Fibroblast of skin of back (primary cell): ENCODE measurements at places on chromosomes 3 and 15.

GRCh38 chr3:196222876-196223595 is 6.7 kb downstream of the SLC51A start:
- DNase-seq: no peak

GRCh38 chr3:52890735-52891134 is 6.6 kb downstream of the STIMATE start:
- peak; percentile 28 for DNase-seq

GRCh38 chr15:38424101-38424552 is 29.8 kb upstream of the FAM98B start:
- DNase-seq: no peak

DNA sequence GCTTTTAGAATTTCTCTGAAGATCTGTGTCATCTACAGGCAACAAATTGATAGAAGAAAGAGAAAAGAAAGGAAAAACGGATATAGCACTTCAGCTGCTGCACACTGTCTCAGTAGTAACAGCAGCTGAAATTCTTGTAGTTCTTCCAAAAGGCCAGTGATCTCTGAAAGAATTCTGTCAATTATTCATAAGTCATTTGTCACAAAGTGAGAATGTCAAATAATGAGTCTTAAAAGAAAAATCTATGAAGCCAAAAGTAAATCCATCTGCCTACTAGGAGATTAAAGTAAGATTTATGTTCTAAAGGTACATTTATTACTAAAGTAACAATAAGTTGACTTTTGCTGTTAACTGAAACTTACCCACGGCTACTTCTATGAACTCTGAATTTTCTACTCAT is 24.6 kb downstream of the IFT80 start:
- peak; percentile 8 for DNase-seq

DNA sequence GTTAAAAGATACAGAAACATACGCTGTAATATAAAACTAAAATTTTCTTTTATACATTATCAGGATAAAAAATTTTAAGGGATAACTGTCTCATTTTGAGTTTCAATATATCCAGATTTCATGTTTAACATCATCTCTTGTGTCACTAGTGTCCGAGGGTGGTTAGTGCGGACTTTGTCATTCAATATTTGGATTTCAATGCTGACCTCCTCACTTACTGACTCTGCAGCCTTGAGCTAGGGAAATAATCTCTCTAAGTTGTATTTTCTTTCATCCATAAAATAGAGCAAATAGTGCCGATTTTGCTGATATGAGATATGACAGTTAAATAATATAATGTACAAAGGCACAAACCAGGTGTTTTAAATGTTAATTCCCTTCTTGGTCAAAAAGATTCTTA is 203.2 kb downstream of the CPNE4 start:
- no peak for DNase-seq

DNA sequence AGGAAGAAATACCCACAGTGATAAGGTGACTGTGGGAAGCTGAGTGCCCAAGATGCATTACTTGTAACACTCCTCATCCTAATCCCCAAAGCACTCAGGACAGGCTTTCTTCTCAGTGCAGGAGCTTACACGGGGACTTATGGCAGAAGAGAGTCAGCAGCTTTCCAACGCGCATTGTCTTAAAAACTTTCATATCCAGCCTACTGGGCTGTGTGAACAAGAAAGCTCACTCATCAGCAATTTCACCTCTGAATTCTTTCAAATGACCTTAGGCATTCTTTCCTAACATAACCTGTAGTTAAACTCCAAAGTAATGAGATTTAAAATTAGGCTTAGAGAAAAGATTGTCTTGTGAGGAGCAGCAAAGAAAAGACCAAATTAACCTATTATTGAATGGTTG is 132.3 kb downstream of the KCNAB1 start:
- no peak for DNase-seq

DNA sequence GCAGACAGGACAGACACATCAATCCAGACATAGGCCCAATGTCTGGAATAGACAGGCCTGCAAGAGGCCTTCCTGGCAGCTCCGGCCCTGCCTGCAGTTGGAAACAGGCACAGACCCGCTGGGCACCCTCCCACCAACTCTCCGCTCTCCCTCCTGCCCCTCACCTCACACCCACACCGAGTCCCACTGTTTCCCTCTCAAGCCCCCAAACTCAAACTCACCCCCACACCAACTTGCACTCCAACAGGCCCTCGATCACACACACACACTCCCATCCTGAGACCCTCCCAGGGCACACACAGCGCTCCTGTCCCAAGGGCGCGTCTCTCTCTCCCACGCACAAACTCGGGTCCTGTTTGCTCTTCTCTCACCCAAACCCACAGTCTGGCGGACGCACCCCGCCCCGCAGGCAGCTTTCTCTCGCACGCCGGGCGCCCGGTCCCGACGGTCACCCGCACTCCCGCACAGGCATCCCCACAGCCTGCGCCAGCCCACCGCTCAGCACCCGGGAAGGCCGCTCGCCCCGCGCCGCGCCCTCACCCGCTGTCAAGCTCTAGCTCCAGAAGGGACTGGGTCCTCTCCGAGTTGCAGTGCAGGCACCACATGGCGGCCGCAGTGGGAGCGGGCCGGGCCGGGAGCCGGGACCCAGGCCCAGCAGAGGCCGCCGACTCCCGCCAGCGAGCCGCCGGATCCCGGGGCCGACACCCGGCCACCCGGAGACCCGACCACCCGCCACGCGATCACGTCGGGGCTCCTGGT is 106.2 kb downstream of the IQSEC1 start:
- no peak for DNase-seq

GRCh38 chr3:29606416-29606815 is 325.5 kb downstream of the RBMS3 start:
- no peak for DNase-seq

GRCh38 chr3:14224895-14225294 is 46.3 kb downstream of the LSM3 start:
- DNase-seq: peak; percentile 78

- DNase-seq: no peak
Observed at GRCh38 chr3:45646051-45646585, 43.1 kb upstream of the SACM1L start.

DNA sequence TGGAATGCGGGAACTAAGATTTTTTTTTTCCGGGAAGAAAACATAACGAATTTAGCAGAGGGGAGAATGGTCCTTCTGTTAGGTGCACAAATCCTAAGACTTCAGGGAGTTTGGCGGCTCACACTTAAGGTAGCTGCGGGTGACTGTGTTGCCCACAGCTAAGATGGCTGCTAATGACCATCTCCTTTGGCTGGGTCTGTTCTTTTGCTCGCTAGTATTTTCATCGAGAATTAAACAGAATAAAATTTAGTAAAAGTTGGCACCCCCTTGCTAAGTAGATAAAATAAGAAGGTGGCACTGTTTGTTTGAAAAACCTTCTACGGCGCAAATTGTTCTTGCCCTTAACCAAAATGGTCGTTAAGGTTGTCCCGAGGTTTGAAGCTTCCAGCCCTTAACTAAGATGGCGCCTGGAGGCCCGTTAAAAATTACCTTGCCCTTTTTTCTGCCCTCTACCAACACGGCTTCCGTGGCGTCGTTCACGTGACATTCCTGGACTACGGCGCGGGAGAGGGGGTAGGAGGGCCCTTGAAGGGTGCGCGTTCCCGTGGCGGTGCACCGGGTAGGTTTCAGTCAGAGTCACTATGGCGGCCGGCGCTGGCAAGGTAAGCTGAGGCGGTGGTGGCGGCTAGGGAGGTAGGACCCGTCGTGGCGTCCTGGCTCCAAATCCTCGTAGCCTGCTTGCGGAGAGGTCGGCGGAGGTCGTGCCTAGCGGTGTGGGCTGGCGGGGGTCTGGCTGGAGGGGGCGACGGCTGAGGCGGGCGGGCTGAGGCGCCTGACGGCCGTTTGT is at the start of gene SLMAP:
Gene SLMAP (plus strand): TSS at position 569 of the 787 bp plus-strand sequence. CDS start 1,343 bp downstream, outside the sequence.
- DNase-seq: peak; percentile 97

DNA sequence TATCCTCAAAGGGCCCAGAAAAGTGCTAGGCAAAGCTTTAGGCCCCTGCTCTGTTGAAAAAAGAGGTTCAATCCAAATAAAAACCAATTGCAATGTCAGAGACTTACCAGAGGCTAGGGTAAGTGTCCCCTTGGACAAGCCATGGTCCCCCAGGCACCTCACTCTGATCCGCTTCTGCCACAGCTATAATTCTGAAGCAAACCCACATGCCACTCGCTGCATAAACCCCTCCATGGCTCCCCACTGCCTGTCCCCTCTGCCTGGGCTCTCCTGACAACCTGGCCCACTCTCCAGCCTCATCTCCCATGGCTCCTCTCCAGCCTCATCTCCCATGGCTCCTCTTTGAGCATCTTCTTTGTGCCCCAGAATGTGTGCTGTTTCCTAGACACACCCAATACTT is 169.6 kb upstream of the TLE3 start:
- DNase-seq: no peak

GRCh38 chr3:29949940-29950616 is 656.3 kb upstream of the TGFBR2 start:
- DNase-seq: no peak

DNA sequence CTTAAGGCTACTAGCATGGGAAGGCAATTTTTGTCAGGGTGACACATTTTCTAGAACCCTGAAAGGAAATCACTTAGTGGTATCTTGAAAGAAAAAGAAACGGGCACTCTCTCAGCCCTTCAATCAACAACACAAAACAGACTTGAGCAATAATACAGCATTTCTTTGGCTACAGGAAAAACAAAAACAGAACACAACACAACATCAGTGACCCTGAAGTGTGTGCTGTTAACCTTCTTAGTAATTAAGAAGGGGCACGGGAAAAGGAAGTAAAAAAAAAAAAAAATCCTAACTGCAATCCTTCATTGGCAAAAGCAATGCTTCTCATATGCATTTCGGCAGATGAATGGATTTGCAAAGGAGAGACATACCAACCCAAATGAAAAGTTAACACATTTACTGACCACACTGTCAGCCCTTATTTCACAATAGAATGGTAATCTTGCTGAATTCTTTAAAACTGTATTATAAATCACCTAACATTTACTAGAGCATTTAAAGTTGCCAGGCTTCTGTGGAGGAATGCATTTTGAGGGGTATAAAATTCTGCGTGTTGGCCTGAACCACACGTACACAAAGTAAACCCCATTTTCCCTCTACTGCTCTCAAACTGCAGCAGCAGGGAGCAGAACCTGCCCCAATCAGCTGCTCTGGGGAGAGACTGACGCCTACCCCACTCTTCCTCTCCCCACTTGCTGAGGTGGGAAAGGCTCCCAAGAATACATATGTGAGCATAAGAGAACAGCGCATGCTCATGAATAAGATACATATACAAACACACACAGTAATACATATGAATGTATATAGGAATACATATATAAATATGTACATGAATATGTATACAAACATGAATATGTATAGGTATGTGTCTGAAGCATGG is 198.5 kb downstream of the FOXP1 start:
- no peak for DNase-seq

GRCh38 chr3:115325539-115325938 is 178.5 kb upstream of the ZBTB20 start:
- peak; percentile 56 for DNase-seq

DNA sequence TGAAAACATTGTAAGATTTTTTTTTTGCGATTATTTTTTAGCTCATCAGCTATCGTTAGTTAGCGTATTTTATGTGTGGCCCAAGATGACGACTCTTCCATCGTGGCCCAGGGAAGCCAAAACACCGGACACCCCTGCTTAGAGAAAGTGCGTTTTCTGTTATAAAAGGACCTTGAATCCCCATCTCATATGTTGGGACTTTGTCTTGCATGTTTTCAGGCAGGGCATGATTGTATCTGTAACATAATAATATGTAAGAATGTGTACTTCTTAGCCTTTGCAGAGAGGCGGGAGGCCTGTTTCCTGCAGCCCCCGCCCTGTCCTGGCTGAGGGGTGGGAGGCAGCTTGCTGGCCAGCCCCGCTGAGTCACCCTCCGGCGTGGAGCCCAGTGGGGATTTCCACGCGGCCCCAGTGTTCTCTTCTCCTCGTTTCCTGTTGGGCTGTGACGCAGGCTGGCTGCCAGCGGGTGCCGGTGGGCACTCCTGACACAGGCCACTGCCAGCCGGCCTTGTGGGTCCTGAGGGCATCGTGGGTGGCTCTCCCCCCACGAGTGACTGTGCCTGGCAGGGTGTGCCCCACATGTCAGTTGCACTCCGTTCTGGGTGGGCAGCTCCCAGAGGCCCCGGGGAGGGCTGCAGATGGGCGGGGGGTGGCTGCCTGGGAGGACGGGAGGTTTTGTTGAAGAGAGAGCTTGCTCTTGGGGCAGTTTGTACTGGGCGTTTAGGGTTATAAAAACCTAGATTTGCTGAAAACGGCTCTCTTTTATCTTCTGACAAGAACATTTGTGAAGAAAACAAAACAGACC is 55.6 kb downstream of the SMAD3 start:
- peak; percentile 86 for DNase-seq

DNA sequence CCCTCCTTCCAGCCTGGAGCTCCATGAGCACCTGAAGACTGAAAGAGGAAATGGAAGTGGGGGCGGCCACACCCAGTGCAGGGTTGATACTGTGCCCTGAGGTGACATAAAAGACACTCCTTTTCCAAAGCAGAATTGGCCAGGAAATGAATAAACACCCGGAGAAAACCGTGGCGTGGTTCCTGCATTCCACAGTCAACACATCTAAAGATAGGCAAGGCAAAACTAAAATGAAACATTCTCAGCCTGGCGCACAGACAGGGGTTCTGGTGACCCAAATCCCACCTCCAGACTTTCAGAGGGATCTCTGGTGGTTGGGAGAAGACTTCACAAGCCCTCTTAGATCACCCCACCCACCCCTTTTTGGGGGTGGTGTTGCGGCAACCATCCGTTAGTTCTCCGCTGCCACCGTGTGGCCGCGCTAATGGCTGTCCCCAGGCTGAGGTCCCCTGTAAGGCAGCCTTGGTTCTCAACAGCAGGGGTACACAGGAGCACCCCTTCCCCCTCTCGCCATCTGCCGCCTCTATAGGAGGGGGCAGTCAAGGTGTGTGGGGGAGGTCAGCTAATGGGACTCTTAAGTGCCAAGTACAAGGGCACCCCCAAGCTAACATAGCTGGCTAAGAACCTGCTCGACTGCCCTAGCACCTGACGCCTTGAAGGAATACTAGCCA is 2.5 kb upstream of the MST1R start:
- DNase-seq: peak; percentile 41

DNA sequence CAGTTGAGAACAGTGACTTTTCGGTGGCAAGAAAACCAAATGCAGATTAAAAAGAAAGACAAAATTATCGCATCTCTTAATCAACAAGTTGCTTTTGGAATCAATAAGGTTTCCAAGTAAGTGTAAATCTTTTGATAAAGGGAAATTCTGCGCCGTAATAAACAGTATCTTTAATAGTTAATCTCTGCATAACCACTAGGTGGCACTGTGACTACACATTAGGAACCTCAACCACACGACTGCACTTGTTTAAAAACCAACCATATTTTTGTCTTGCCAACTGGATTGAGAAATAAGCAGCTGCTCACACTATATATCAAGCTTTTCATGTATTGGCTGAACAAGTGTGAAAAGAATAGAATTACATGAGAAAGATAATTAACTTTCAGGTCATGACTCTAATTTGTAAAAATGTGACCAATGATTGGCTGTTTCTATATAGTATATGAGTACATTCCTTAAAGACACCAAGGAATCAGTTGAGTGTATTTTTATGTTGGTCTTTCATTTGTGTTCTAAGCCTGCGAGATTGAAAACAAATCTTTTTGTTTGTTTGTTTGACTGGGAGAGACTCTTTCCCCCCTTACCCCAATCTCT is 72.7 kb downstream of the DZIP3 start:
- DNase-seq: peak; percentile 58

- DNase-seq: no peak
Observed at GRCh38 chr15:35443376-35443775, 102.6 kb downstream of the DPH6 start.

- DNase-seq: peak; percentile 33
Observed at GRCh38 chr3:126258670-126259069, 78.3 kb upstream of the ALDH1L1 start.

- DNase-seq: no peak
Observed at GRCh38 chr3:11554236-11554610, 89.5 kb downstream of the VGLL4 start.
